Stomach (tissue), 19 donors: ENCODE measurements at places on chromosomes 2 and 18. TPM values are rescaled to one million over a fixed set of nuclear protein-coding genes. Genes with fewer than 3 reads are reported as not detected.

DNA sequence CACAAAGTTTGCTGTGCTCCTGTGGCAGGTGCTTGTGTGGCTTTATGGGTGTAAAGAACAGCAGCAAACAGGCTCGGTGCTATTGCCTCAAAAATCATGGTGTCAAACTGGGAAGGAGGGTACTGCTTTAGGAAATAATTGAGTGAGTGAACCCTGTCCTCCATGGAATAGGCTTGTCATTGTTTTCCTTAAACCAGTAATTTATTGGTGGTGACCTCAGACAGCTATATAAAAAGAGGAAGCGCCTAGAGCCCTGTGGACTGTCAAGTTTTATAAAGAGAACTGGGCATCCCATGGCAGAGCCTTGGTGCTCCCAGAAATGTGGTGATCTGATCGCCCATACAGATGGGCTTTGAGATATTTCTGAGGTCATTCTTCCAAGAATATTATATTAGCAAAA lies 4.7 kb upstream of the CXCR4 start:
- H3K27me3 ChIP-seq: peaks cover 46% of the 10 kb centered on the region
- H3K27ac ChIP-seq: no peak overlapping the region
- no peak overlapping the region for H3K4me3 ChIP-seq
- peaks cover 17% of the 10 kb centered on the region for H3K4me1 ChIP-seq

DNA sequence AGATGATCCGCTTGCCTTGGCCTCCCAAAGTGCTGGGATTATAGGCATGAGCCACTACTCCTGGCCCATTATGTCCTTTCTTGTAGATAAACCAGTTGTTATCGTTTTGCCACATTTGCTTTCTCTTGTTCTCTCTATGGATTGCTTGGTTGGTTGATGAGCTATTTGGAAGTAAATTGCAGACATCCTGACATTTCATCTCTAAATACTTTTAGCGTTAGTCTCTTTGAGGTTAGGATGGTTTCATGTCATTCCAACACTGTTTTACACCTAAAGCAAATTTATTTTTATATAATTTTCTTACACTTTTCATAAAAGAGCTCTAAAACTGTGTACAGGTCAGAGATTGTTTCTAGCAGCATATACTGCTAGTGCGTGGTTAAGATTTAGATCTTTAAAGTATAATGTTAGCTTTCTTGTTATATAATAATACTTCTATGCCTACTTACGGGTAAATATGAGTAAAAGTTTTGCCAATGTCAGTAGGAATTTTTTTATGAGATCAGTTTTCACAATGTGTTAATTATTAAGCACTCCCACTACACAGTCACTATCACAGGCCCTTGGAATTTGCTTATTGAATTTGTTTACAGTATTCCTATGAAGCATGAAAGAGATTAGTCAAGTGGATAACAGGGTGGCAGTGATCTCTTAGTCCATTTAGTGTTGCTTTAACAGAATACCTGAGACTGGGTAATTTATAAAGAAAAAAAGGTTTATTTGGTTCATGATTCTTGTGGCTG lies 10.3 kb downstream of the POLI start:
- H3K4me1 ChIP-seq: no peaks in the 10 kb centered on the region
- no peak overlapping the region for H3K27ac ChIP-seq
- H3K36me3 ChIP-seq: peaks cover 10% of the 10 kb centered on the region
- no peak overlapping the region for H3K4me3 ChIP-seq
- no peaks in the 10 kb centered on the region for H3K27me3 ChIP-seq

GRCh38 chr18:23861805-23862470 lies 152.6 kb upstream of the TTC39C start:
- H3K4me1 ChIP-seq: no peaks in the 10 kb centered on the region
- no peaks in the 10 kb centered on the region for H3K27me3 ChIP-seq
- no peak overlapping the region for H3K4me3 ChIP-seq

DNA sequence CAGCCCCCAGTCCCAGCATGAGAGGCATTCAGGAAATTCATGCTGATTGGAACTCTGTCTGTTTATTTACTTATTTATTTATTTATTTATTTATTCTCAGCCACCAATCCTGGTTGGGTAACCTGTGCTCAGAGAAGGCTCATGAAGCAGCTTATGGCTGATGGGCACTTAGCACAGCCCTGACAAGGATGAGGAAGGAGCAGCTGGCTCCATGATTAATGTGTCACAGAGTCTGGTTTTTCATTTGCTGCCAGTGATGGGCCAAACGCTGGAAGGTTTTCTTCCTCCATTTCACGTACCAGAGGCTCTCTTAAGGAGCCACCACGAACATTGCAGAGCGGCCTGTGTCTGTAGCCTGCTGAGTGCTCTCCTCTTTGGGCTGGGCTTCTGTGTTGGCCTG lies 28.3 kb upstream of the KCNS3 start:
- H3K27me3 ChIP-seq: peaks cover 6% of the 10 kb centered on the region
- no peaks in the 10 kb centered on the region for H3K36me3 ChIP-seq
- no peak for DNase-seq
- no peak overlapping the region for H3K27ac ChIP-seq
- peaks cover 4% of the 10 kb centered on the region for H3K4me1 ChIP-seq
- no peak overlapping the region for H3K4me3 ChIP-seq

DNA sequence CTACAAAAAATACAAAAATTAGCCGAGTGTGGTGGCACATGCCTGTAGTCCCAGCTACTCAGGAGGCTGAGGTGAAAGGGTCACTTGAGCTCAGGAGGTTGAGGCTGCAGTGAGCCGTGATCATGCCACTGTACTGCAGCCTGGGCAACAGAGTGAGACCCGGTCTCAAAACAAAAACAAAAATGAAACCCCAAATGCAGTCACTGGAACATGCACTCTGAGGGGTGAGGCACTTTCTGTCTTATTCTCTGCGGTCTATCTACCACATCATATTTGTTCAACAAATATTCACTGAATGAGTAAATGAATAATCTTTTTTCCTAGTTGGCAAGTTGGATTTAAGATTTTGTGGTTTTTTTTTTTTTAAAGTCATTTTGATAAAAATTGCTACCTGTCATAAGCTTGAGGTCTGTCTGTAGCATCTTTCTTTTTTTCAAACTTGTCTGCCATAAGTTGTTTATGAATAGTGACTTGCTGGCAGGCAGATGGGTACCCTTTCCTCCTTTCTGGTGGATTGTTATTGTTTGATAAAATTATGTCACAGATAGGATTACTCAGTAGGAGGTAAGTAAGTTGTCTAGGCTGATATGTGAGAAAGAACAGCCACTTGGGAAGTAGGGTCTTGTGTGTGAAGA lies 11.8 kb downstream of the CHRNA1 start:
- no peak for DNase-seq
- no peaks in the 10 kb centered on the region for H3K4me1 ChIP-seq
- H3K27me3 ChIP-seq: no peaks in the 10 kb centered on the region

GRCh38 chr2:226030788-226031646 lies 631.5 kb downstream of the NYAP2 start:
- H3K4me1 ChIP-seq: peaks cover 10% of the 10 kb centered on the region
- no peaks in the 10 kb centered on the region for H3K27me3 ChIP-seq
- peak; percentile 31 for DNase-seq
- peak overlapping the region; percentile 47 for H3K4me3 ChIP-seq
- no peaks in the 10 kb centered on the region for H3K36me3 ChIP-seq

DNA sequence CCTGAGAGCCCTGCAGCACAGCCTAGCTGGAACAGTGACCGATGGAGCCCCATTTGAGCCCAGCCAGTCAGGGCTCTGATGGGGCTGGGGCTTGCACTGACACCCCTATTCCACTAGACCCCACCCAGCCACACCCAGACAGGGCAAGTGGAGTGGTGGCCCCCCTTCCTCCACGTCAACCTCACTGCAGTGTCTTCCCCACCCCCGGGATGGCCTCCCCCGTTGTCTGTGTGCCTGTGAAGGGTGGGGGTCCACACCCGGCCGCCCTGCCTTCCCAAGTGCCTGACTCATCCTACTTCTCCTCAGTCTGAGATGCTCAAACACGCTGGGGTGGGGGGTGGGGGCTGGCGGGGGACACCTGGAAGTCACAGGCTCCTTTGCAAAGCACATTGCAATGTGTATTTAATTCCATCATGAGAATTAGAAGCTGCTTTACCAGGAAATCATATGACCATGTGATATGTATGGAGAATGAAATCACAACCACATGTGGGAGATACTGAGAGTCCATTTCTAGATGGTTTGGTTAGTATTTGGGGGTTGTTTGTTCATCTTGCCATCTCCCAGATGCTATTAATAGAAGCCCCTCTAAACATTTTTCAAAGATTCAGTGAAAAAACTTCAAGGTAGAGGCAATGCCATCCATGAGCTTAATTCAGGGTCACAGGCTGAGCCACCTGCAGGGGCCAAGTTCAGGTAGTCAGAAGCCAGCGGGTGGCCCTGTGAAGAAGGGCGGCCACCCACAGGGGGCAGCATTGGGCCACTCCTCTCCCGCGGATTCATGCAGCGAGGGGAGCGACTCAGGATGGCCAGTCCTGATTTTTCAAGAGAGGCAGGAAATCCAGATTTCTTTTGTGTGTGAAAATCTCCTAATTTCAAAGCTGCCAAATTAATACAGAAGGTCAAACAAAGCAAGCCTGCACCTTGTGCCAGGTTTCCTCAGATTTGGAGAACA lies 22.7 kb upstream of the GMPPA start:
- H3K4me3 ChIP-seq: no peak overlapping the region
- no peaks in the 10 kb centered on the region for H3K36me3 ChIP-seq
- no peaks in the 10 kb centered on the region for H3K27me3 ChIP-seq
- no peak overlapping the region for H3K27ac ChIP-seq
- peak; percentile 90 for DNase-seq
- peaks cover 18% of the 10 kb centered on the region for H3K4me1 ChIP-seq

- H3K36me3 ChIP-seq: no peaks in the 10 kb centered on the region
- no peak overlapping the region for H3K4me3 ChIP-seq
- no peak overlapping the region for H3K27ac ChIP-seq
- DNase-seq: peak; percentile 8
Observed at GRCh38 chr2:2830576-2830975, 499.5 kb upstream of the MYT1L start.

- H3K4me3 ChIP-seq: no peak overlapping the region
- H3K27me3 ChIP-seq: no peaks in the 10 kb centered on the region
- no peak overlapping the region for H3K27ac ChIP-seq
- H3K36me3 ChIP-seq: no peaks in the 10 kb centered on the region
- DNase-seq: no peak
- no peaks in the 10 kb centered on the region for H3K4me1 ChIP-seq
Observed at GRCh38 chr2:143960177-143960576, 559.7 kb downstream of the ZEB2 start.

- H3K27me3 ChIP-seq: no peaks in the 10 kb centered on the region
- no peak overlapping the region for H3K27ac ChIP-seq
- H3K36me3 ChIP-seq: no peaks in the 10 kb centered on the region
- no peak for DNase-seq
- H3K4me1 ChIP-seq: no peaks in the 10 kb centered on the region
Observed at GRCh38 chr2:46257980-46258379, 39.2 kb upstream of the EPAS1 start.

- no peaks in the 10 kb centered on the region for H3K27me3 ChIP-seq
- no peaks in the 10 kb centered on the region for H3K4me1 ChIP-seq
- H3K36me3 ChIP-seq: peaks cover 41% of the 10 kb centered on the region
- H3K4me3 ChIP-seq: no peak overlapping the region
- H3K27ac ChIP-seq: peak overlapping the region; percentile 20
Observed at GRCh38 chr2:240624011-240624949, 1.0 kb upstream of the GPR35 start.

DNA sequence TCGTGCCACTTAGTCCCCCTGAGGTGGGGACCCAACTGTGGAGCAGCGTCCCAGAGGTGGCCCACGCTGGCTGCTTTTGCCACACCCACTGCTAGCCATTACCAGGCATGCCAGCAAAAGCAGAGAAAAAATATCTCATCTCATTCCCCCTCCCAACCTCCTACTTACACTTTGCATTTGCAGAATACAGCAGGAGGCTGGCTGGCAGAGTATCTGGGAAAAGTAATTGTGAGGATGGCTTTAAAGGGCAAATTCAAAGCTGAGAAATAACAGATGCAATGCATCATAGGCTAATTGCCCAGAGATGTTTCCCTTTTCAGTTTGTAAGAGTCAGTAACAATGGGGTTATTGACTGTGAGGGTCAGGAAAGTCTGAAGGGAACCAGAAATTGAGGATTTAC lies 438.1 kb upstream of the DSEL start:
- no peaks in the 10 kb centered on the region for H3K36me3 ChIP-seq
- H3K27me3 ChIP-seq: no peaks in the 10 kb centered on the region
- no peak for DNase-seq
- no peak overlapping the region for H3K27ac ChIP-seq

DNA sequence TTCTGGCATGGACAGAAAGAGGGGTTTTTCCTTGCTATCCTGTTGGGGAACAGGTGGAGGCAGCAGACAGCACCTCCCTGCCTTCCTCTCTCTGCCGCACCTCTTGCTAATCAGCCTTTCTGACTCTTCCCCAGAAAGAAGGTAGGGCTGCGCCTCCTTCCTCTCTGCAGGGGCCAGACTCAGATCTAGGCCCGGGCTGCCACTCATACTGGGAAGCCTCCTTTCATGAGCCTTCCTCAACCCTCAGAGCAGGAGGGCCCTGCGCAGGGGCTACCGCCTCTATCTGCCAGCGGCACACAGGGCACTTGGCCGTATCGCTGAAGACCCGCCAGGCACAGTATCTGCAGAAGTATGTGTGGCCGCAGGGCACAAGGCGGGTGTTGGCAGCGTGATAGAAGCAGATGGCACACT lies 7.1 kb downstream of the NEURL3 start:
- DNase-seq: no peak
- H3K27me3 ChIP-seq: peaks cover 49% of the 10 kb centered on the region
- no peak overlapping the region for H3K27ac ChIP-seq
- H3K4me1 ChIP-seq: peaks cover 21% of the 10 kb centered on the region
- no peaks in the 10 kb centered on the region for H3K36me3 ChIP-seq

DNA sequence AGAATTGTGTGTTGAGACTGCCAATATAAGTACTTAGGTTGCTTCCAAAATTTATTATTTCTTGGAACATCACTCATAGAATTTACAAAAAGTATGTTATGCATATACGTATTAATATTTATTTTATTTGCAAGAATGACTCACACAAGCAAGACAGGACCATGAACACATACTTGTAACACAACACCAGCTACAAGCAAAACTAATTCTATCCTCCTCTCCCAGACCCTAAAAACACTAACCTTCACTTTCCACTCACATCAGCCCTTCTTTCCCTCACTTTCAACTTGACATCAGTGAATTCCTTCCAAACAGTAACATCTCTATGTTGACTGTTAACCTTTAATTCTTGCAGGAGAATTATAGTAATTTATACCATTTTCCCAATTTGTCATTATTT lies 24.3 kb downstream of the OSBPL1A start:
- H3K4me1 ChIP-seq: no peaks in the 10 kb centered on the region
- H3K4me3 ChIP-seq: no peak overlapping the region
- no peaks in the 10 kb centered on the region for H3K27me3 ChIP-seq
- no peak for DNase-seq
- peaks cover 3% of the 10 kb centered on the region for H3K36me3 ChIP-seq
- H3K27ac ChIP-seq: no peak overlapping the region

DNA sequence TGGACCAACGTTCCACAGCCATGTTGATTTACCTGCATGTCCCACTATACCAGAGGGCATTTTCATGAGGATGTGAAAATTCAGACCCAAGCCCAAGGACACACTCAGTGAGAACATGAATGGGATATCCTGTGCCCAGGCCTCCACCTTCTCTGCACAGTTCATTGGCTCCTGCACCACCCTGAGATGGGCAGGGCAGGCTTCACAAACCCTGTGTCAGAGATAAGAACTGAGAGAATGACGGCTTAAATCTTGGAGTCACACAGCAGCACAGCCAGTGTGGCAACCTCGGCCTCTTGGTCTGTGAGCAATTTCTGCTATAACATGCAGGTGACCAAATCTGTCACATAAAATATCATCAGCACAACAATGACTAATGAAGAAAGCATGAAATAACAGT lies 71.9 kb downstream of the UXS1 start:
- DNase-seq: no peak
- H3K36me3 ChIP-seq: peaks cover 47% of the 10 kb centered on the region
- H3K27me3 ChIP-seq: no peaks in the 10 kb centered on the region

The ARHGAP28 gene
- total RNA-seq: 2.7 TPM

The CPO gene
- 0.37 TPM for total RNA-seq

The LINC00305 gene
- total RNA-seq: not detected

The SCYGR5 gene
- total RNA-seq: not detected

The ALLC gene
- total RNA-seq: not detected
